ENCODE measurements at places on chromosomes 7 and 10.
A peak's percentile ranks its signal among the peaks of the same experiment; 100 is the strongest.

DNA sequence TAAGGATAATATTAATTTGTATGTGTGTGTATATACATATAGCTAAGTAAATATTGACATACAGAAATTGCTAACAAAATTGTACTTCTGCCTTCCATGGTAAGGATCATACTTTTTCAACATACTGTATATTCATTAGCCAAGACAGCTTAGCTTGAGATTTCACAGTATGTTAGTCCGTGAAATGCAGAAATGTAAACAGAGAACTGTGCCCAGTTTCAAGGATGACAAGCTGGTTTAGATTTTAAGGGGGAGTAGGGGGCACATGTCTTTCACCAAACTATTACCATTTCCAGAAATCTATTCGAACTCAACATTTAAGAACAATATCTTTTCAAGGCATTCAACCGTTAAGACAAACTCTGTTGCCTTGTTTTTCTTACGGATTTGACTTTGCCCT is 182.2 kb downstream of the SORCS1 start:
- no peak for DNase-seq

GRCh38 chr7:130277763-130278643 is 11.3 kb downstream of the CPA2 start:
- no peak for DNase-seq

DNA sequence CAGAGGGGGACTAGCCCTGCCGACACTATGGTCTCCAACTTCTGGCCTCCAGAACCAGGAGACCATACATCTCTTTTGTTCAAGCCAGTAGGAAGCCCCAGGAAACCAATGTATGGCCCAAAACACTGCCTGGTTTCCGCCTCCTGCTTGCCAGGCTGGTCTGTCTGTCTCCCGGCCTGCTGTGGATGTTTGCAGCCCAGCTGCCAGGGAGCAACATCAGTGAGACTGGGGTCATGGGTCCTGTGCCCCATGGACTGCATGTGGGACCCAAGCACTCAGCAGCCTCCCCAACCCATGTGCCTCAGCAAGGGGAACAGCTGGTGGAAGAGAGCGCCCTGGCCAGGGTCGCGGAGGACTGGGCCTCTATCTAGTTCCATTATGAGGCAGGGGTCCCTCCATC is 33.4 kb upstream of the NUB1 start:
- DNase-seq = no peak

DNA sequence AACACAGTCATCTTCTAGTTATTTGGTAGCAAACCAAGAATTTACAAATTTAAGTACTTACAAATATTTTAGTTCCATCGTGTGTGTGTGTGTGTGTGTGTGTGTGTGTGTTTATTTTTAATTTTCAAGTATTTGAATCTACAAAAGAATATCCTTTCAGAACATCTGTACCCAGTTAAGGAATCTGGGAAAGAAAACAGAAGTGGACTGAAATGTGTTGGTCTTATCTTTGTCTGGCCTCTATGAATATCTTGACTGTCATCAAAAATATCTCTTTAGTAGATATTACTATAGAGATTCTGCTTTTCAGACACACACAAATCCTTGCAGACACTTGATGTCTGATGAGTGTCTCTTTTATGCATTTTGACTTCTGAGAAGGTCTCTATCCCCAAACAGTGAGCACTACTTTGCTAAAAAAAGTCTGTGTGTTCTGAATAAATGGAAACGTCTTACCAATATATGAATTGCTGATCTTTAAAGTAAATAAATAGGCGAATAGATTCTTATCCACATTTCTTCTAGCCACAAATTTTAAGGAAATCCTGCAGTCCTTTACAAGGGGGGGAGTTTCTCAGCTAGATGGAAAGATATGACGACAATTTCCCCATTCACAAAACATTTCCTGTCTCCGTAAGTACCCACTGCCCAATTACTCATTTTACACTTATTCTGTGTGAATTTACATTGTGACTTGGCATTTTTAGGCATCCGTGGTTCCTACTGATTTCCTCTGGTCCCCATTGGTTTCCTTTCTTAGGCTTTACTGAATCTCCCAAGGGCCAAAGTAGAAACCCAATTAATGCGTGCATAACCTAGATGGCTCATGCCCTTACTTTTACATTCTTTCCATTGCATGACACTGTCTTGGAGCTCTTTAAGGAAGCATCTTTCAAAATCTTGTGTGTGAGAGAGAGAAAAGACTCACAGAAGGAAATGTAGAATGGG is 36.0 kb downstream of the NRCAM start:
- no peak for DNase-seq

DNA sequence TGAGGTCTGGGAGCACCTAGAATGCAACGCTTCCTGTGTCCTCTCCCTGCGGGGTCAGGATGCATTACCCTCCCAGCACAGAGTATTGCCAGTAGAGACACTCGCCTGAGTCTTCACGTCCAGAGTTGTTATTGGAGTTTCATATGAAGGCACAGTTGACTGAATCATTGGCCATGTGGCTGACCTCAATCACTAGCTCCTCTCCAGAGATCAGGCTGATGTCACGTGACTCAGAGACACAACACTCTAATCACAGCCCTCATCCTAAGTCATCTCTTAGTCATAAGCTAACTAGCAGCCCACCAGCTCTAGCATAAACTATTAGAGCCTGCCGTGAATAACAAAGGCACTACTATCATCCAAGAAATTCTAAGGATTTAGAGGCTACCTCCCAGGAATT is 107.8 kb downstream of the HECW1 start:
- no peak for DNase-seq

GRCh38 chr7:148058092-148058491 is 532.5 kb upstream of the C7orf33 start:
- peak; percentile 78 for DNase-seq

DNA sequence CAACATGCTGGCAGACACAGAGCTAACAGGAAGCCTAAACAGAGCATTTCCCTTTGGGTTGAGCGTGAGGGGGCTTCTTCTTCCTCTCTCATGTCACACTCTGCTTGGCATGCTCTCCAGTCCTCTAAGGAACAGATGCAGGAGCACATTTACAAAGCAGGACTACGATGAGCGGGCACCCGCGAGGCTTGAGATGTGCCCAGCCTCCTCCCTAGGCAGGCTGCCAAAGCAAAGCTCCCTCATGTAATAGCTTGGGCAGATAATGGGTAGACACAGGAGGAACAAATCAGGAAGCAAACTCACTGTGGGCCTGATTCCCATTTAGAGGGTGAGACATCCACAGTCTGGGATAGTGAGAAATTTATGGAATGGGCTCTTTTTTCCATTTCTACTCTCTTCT is 519.1 kb downstream of the NRG3 start:
- DNase-seq = no peak

DNA sequence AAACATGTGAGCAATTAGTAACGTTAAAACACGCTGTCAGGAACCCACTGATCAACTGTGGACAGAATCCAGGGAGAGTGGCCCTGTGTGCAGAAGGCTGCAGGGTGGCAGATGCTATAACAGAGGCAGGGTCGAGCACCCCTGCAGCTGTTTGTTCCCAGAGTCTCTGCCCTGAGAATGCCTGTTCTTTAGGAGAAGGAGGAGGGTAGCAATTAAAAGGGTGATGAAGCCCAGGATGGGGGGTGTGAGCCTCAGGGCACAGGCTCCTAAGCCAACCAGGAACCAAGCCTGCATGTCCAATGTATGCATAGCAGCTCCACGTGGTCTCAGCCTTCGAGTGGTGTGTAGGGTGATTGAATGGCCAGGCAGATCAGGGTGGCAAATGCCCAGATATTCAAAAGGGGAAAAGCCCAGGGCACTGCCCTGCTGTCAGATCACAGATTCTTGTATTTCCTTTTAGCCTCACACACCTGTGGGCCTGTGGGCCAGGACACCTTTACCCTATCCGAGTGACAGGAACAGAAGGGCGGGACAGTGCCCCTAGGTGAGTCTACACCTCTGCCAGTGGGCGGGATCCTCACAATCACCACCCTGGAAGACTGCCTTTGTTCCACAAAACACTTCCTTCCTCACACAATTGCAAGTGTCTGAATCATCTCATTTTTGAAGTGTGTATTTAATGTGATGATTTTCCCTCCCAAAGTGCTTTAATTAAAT is 7.3 kb downstream of the WDFY4 start:
- no peak for DNase-seq

- DNase-seq = no peak
Measured at GRCh38 chr7:106057962-106058927, 53.9 kb downstream of the SYPL1 start.

GRCh38 chr7:87354749-87355148 is 9.3 kb downstream of the CROT start:
- no peak for DNase-seq

GRCh38 chr10:6445671-6446316 is 134.3 kb downstream of the PRKCQ start:
- DNase-seq = no peak

- no peak for DNase-seq
Measured at GRCh38 chr7:44572771-44573170, 937 bp downstream of the DDX56 start.

DNA sequence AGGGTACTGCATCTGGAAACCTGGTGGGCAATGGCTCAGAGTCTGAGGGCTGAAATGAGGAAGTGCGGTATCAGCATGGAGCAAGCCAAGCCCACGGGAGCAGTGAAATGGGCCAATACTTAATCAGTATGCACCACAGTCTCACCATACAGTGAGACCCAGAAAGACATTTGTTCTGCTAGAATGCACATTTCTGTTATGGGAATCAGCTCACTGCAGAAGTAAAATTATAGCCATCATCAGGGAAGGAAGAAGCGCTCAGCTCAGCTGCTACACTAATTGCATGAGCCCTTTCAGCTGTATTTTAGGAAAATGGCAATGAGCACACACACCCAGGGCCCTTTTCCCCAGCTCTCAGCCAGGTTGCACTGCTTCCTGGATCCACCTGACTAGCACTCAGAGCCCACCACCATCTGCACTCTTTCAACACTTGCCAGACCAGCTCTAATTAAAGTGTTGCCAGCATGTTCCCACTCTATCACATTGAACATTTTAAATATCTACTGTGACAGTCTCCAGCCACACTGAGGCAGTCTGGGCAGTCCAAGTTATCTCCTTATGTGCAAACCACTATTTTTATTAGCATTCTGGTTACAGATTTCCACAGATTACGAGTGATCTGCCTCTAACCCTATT is 44.2 kb upstream of the PIK3AP1 start:
- DNase-seq = no peak

GRCh38 chr7:98229991-98230745 is 18.9 kb downstream of the BHLHA15 start:
- DNase-seq = no peak

DNA sequence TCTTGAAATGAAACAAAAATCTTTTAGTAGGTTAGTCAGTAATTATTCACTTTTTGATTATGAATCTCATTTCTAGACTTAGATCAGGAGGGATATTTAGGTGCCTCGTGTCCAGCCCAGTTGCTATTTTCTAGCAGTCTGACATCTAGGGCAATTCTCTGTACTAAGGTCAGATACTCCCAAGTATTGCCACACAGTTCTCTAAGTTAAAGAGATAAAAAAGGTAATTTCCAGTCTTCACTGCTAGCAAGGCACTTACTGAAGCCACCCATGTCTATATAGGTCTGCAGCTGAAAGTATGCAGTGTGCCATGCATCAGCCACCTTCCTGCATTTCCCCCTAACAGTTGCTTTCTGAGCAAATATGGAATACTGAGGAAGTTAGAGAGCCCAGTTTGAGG is 83.4 kb downstream of the PON1 start:
- DNase-seq = no peak

- no peak for DNase-seq
Measured at GRCh38 chr10:16975188-16975587, 154.4 kb downstream of the CUBN start.

DNA sequence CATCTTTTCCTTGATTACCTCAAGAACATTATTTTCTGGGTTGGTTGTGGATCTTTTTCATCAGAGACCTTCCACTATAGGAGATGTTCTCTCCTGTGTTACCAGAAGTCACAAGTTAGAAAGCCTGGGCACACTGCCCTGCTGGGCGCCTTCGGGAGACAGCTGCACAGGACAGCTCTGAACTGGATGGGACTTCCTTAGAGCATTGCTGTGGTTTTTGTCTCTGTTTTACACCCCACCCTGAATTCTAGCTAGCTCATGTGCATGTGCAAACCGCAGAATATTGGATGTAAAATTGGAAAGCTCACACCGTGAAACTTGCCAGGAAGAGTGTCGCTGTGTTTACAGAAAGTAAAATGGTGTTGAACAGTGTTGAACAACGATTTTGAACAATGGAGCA is 54.4 kb upstream of the SEC61G start:
- DNase-seq = no peak

GRCh38 chr10:33345236-33345635 is 10.8 kb upstream of the NRP1 start:
- DNase-seq = no peak

All from NCI-H1436 treated with DMSO at 0.1 percent for 48 hours (cell line).